Epithelial cell of esophagus (primary cell): ENCODE measurements at places on chromosomes 3 and 15.

DNA sequence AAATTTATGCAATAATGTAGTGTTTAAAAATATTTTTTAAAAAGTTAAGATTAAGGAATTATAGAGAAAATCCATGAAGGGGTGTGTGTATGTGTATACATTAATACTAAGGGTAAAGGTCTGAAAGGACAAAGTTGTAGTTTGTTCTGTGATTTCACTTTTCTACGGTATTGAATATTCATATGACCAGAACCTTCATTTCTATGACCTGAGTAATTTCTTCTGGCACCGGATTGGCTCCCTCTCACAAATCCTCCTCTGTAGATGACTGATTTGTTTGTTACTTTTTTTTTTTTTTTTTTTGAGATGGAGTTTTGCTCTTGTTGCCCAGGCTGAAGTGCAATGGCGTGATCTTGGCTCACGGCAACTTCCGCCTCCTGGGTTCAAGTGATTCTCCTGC lies 20.9 kb downstream of the GMPS start:
- no peak for DNase-seq

DNA sequence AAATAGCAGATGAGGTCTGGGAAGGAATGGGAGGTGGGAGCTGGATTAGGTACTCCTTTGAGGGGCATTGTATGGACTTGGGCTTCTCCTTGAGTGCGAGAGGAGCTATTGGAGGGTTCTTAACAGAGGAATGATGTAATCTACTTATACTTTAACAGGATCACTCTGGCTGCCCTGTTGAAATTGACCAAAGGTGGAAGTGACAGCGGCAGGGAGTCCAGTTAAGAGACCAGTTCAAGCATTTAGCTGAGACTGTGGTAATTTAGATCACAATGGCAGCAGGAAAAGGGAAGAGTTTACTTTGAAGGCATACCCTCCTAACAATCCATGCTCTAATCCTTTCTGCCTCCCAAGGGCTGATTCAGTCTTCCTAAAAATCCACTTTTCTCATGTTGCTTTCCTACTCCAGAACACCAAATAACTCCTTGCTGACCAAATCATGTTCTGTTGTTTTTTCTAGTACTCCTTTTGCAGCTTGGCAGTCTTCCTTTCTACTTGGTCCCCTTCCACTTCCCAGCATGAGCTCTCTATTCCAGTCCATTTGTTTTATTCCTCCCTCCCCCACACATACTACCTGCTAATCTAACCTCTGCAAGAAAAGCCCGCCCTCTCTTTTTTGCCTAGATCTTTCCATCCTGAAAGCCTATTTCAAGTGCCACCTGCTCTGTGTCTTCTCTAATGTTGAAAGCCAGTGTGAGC lies 139.4 kb downstream of the NECTIN3 start:
- DNase-seq: no peak

- DNase-seq: peak; percentile 10
Observed at GRCh38 chr3:28951772-28952556, 328.9 kb upstream of the RBMS3 start.

DNA sequence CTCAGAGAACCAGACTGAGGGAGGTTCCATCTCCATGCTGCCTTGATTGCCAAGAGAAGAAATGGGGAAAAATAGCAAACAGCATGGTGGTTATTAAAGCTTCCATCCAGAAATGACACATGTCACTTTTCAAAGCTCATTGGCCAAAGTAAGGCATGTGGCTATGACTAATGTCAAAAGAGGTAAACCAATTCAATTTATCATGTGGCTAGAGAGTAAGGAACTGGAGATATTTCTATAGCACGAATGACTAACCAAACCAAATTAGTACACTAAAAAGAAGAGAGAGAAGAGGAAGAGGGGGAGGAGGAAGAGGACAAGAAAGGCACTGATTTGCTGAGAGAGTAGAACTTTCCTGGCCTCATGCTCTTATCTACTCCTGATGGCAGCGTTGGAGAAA lies 115.2 kb upstream of the SLC6A11 start:
- no peak for DNase-seq

- DNase-seq: no peak
Observed at GRCh38 chr3:172036541-172037215, 2.7 kb upstream of the FNDC3B start.

- no peak for DNase-seq
Observed at GRCh38 chr3:71416876-71417275, 166.7 kb downstream of the FOXP1 start.

GRCh38 chr3:22933841-22934116 lies 269.3 kb upstream of the UBE2E2 start:
- no peak for DNase-seq

- peak; percentile 1 for DNase-seq
Observed at GRCh38 chr3:85922374-85922773, 963.6 kb downstream of the CADM2 start.

GRCh38 chr3:105152987-105153386 lies 213.7 kb upstream of the ALCAM start:
- no peak for DNase-seq

GRCh38 chr15:23438816-23439466 lies 8.1 kb downstream of the GOLGA6L2 start:
- DNase-seq: no peak

DNA sequence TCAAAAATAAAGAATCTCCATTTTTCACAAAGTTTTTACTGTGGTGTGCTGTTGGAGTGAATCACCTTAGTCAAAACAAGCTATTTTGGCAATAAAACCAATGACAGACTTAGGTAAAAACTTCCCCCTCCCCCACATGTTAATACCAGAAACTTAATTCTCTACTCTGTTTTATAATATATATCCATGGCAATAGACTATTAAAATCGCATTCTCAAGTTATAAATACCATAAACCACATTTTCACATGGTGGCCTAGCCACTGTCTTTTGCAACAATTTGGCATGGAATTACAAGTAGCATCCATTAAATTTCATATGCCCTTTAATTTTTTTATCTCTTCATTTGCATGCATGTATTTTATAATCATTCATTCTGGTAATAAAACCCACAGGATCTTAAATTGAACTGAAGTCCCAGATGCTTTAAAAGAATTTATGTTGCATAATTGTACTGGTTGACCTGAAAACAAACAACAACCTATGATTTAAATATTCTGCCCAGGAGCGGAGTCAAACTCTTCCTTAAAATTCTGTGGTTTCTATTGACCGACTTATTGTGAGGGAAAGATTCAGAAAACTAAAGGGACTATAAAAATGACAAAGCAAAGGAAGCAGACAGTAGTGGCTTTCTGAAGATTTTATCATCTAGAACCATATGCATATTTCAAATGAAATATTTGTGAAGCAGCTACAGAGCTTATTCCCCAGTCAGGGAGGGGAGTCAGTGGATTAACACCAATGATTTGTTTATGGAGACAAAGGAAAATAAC lies 229.0 kb upstream of the TBL1XR1 start:
- no peak for DNase-seq

DNA sequence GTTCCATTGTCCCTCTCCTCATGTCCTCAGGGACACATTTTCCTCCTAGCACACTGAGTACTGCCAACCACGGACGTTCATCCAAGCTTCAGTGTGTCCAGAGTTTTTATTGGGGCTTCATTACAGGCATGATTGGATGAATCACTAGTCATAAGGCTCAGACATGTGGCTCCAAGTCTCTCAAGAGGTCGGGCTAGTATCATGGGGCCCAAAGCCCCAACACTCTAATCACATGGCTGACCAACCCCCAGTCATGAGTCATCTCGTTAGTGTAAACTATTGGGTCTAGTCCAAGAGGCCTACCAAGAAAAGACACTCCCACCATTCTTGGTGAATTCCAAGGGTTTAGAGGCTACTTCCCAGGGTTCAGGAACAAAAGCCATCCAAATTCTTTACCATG lies 4.4 kb downstream of the TERC start:
- DNase-seq: peak; percentile 34

GRCh38 chr15:38471974-38472373 lies 18.0 kb downstream of the FAM98B start:
- no peak for DNase-seq

- DNase-seq: no peak
Observed at GRCh38 chr3:20974396-20974795, 776.6 kb downstream of the ZNF385D start.

- DNase-seq: no peak
Observed at GRCh38 chr15:75232252-75232813, 25.8 kb upstream of the GOLGA6C start.

DNA sequence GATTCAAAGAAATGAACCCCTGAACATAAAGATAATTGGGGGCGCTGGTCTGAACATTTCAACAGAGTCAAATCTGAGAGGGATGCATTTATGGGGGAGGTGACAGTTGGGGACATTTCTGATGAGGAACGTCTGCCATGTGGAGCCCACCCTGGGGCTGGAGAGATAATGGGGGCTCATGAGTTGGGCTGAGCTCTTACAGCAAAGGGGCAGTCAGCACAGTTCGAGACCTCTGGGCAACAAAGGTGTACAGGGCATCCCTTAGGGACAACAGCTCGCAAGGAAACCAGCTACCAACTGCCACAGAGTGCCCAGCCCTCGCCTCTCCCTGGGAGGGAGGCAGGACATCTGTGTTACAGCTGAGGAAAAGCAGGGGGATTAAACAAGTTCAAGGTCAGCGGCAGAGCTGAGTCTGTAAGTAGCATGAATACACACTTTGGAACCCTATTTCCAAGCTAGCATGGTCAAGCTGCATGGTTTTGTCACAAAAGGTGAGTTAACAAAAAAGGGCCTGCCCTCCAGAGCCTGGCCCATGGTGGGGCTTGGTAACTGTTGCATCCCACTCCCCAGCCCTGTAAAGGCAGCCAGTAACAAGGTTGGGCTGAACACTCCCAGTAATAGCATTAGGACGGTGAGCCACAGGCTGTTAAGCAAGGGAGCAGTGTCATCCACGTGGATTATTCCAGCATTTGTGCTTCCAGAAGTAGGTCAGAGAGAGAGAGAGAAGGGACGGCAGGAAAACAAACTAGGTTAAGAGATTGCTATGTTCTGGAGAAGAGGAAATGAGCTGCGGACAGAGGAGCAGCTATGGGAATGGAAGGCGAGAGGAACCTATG lies 4.3 kb downstream of the GNB5 start:
- no peak for DNase-seq

GRCh38 chr3:58034738-58035523 lies 26.7 kb downstream of the FLNB start:
- DNase-seq: no peak

GRCh38 chr3:14550651-14551611 lies 10.8 kb upstream of the GRIP2 start:
- peak; percentile 60 for DNase-seq

GRCh38 chr15:68924866-68925560 lies 5.3 kb upstream of the SPESP1 start:
- peak; percentile 76 for DNase-seq

DNA sequence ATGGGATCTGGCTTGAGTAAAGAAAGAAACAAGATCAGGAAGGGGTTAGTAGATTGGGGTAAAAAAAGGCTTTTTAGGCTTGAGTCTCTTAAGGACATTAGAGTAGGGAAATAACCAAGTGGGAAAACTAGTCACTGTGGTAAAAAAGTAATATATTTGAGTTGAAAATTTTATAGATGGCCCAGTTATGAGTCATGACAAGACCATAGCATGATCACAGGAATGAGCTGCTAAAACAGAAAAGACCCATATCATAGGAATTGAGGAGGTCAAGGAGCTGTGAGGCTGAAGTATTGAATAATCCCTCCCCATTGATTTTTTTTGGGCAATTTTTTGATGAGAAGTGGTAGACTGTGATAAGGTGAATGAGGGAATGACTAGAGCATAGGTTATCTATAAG lies 69.2 kb upstream of the TBC1D5 start:
- no peak for DNase-seq

- DNase-seq: no peak
Observed at GRCh38 chr3:150503402-150504099, 42.7 kb downstream of the SERP1 start.

DNA sequence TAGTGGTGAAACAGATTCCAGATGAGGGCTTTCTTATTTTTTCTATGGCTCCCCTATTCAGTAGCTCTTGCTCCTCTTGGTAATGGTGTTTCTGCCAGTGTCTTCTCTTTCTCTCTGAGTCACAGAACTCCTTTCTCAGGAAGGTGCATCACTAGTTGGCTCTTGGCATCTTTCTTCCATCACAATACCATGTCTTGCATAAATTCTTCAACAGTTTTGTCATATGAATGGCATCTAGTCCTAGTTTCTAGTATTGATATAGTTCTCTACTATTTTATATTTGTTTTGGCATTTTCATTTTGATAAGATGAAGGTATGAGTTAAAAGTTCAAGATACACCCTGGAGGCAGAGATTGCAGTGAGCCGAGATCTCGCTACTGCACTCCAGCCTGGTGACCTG lies 51.0 kb downstream of the REC114 start:
- DNase-seq: peak; percentile 16

DNA sequence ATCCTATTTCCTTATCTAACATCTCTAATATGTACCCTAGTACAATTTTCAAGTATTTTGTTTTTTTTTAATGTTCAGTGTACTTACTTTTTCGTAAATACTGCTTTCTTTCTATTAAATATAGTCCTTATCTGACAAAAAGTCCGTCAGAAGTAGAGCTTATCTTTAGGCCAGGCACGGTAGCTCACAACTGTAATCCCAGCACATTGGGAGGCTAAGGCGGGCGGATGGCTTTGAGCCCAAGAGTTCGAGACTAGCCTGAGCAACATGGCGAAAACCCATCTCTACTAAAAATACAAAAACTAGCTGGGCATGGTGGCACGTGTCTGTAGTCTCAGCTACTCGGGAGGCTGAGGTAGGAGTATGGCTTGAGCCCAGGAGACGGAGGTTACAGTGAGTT lies 41.1 kb downstream of the USP3 start:
- DNase-seq: no peak

GRCh38 chr3:128585189-128585588 lies 65.4 kb downstream of the RPN1 start:
- DNase-seq: no peak
